ENCODE measurements at places on chromosomes 1 and 21.

GRCh38 chr1:40270152-40270834 is 12.3 kb downstream of the ZMPSTE24 start:
- DNase-seq: no peak

DNA sequence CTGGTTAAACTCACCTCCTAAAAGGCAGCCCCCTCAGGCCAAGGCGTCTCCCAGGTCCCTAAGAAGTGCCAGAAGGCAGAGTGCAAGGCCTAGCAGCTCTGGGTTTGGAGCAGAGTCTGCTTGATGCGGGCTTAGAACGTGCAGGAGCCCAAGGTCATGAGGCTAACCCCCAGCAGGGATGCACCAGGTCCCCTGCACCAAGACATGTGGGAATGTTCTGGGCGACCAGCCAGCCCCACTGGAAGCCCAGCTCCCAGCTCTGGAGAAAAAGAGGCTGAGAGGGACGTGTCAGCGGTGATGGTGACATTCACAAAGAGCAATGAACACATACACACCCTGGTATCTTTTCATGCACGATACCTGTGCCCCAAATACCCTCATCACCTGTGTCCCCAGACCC is 5.1 kb downstream of the LRRN2 start:
- DNase-seq: no peak

- DNase-seq: no peak
Measured at GRCh38 chr21:43191521-43191920, 22.7 kb downstream of the CRYAA start.

- DNase-seq: no peak
Measured at GRCh38 chr1:7554385-7555235, 216.5 kb upstream of the VAMP3 start.

DNA sequence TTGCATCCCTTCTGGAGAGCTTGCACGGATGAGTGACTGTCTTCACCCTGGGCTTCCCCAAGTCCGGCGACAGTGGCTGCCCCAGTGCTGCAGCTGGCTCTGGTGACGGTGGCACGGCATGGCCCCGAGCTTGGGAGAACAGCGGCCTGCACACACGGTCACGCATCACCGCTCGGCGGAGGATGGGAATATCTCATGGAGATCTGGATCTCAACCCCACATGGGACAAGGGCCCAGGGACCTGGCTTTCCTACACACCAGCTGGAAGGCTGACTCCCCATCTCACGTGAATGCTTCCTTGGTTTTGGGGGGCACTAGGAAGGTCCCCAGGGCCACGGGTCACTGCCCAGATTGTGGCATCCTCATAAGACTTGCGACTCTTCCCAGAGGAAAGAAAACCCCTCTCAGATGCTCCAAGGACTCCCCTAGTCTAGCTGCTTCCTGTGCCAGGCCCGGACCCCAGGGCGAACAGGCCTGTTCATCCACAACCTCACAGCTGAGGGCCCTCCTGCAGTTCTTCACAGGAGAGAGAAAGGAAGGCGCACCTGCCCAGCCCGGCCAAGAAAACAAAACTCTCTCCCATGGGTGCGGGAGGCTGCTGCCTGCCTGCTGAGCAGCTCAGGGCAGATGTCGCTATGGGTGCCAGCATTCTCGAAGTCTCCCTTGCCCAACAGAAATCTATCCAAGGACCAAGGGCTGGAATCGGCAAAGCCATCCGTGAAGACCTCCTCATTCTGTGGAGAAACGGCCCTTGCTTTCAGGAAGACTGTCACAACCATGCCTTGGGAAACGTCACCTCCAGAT is 9.9 kb downstream of the CFAP410 start:
- no peak for DNase-seq

GRCh38 chr1:19311503-19311930 is 427 bp downstream of the AKR7A2 start:
- no peak for DNase-seq

DNA sequence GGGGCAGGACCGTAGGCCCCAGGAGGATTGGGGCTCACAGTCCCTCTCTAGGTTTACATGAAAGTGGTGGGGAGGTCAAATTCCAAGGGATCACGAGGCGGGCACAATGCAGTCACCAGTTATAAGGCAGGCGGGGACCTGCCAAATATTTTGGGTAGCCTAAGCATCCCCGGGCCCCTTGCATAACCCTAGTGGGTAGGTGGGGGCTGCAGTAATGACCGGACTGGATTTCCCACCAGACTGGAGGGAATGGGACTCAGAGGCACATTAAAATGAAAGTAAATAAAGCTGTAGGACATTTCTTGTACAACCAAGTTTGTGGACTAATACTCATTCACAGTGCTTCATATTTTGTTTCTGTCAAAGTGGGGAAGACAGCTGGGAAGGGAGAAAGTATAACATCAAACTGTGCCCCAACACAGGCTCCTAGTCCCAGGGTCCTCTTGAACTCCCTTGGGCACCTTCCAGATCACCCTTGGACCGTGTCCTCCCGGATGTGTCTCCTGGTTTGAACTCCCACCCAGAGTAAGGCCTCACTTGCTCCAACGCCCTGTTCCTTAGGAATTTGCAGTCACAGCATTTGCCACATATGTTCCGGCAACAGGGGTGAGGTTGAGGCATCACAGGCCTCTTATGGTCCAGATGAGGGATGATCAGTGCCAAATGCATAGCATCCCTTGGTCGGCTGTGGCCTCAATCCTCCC is 28.4 kb upstream of the KIAA0040 start:
- DNase-seq: no peak

- DNase-seq: no peak
Measured at GRCh38 chr1:46131712-46132528, 509 bp downstream of the PIK3R3 start.

GRCh38 chr1:69747207-69747606 is 179.5 kb downstream of the LRRC7 start:
- no peak for DNase-seq

- no peak for DNase-seq
Measured at GRCh38 chr1:6447818-6448748, 17.9 kb downstream of the TNFRSF25 start.

Measured in stimulated activated CD4-positive, alpha-beta T cell treated with anti-CD3 and anti-CD28 coated beads, TNF-alpha, amount 100 ng/mL, for 48 hours (primary cell).